ENCODE measurements at places on chromosomes 2 and 18.

DNA sequence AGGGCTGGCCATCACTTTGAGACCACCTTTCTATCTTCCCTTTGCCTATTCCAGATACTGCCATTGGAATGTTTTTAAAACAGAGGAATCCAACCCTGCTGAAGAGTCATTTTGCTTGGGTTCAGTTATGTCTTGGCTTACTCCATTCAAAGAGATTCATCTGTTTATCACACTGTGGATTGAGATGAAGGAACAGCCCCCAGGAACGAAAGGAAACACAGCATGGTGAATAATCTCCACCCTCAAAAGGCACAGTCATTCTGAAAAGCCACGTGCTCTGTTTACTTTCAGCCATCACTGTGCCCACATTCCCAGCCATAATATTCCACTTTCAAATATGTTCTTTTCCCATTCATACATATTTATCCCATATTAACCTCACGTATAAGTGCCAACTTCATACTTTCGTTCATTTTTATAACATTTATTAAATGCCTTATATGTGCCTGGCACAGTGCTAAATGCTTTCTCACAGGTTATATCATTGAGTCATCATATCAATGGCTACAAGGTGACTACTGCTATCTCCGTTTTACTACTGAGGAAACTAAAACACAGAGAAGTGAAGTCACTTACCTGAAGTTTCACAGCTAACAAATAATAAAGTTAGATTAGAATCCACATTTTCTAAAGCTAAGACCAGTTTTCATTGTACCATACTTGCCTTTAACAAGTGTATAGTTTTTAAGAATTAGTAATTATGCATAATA, 143.6 kb downstream of the OSR1 start:
- no peak for DNase-seq

- DNase-seq = no peak
Measured at GRCh38 chr2:62576276-62576939, 70.4 kb upstream of the TMEM17 start.

DNA sequence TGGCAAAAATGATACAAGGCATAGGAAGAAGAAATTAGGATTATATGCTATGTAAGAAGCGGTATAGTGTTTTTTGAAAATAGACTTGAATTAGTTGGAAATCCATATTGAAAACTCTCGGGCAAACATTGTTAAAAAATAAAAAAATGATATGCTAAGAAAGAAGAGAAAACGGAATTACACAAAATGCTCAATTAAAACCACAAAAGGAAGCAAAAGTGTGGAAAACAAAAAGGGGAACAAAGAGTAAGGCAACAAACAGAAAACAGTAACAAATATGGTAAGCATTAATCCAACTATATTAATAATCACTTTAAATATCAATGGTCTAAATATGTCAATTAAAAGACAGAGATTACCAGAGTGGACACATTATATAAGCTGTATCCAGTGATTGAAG, 58.4 kb downstream of the TXNL1 start:
- DNase-seq = no peak

- DNase-seq = no peak
Measured at GRCh38 chr2:37551783-37552182, 119.7 kb downstream of the CDC42EP3 start.
